ENCODE measurements at places on chromosomes 4 and X. TPM values are rescaled to one million over a fixed set of nuclear protein-coding genes. Genes with fewer than 3 reads are reported as not detected.

VCX gene
- polyA plus RNA-seq: not detected

DNA sequence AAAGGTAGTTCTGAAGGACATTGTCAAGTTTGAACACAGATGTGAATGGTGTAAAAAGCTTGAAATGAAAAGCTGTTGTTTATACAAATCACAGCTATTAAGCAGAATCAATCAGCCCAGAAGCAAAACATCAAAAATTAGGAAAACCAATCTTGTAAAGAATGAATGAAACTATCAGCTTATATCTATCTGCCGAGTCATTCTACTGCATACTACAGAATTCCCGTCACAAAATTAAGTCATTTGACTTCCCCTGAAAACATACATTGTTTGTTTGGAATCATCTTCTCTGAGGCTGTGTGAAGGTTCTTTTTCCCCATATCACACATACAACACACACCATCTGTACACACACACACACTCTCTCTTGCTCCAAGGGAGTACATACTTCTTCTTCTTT is 80.3 kb downstream of the RFC1 start:
- no peak for DNase-seq

TCEAL5 gene
- 1.7 TPM for polyA plus RNA-seq

GPR119 gene
- not detected for polyA plus RNA-seq

DNA sequence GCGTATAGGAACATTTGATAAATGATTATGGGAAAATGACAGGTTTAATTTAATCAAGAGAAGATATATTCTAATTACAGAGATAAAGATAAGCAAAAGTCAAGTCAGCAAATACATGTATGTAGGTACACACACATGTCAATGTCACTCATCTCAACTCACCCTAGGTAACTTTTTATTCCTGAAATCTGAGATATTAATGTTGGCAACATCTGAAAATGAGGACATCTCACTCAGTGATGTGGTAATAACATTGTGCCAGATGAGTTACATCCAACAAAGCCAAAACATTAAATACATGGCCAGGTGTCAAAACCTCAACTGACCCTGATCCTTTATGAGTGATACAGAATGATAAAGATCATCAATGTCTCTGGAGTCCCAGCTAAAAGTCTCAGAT is 363.3 kb upstream of the F9 start:
- DNase-seq: no peak

IDUA gene
- 19.4 TPM for polyA plus RNA-seq

- no peak for DNase-seq
Observed at GRCh38 chr4:19945979-19946380, 305.7 kb upstream of the SLIT2 start.

- DNase-seq: no peak
Observed at GRCh38 chrX:105209406-105209805, 11.1 kb downstream of the TEX13A start.

SERPINA7 gene
- polyA plus RNA-seq: not detected

SPATA4 gene
- 0.51 TPM for polyA plus RNA-seq

ZCCHC4 gene
- polyA plus RNA-seq: 15.0 TPM

DNA sequence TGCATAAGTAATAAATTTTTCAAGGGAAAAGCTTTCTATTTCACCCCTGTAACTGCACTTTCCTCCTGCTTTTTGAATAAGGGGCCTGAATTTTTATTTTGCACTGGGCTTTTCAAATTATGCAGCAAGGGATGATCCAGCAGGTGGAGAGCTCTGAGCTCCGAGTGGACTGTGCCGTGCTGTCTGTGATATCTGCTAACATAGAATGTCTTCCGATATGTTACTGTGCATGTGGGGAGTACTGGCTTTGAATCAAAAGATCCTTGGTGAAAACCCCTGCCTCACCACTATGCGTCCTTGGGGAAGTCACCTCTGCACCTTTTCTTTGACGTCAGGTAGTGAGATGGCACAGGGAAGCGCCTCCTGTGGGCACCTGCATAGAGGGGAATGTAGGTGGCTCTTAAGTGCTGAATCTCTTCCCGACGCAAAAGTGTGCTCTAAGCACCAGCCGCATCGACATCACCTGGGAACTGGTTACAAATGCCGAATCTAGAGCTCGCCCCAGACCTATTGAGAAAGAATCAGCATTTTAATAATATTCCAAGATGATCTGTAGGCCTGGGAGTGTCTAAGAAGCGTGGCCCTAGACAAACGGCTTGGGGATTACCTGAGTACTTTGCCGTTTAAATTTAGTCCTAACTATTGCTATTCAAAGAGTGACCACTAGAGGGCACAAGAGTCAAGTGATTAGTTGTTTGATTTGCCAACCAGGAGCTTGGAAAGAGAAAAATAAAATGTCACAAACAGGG is 19.2 kb upstream of the WFS1 start:
- DNase-seq: peak; percentile 49

- peak; percentile 73 for DNase-seq
Observed at GRCh38 chr4:78059524-78059889, 2.4 kb downstream of the FRAS1 start.

DNA sequence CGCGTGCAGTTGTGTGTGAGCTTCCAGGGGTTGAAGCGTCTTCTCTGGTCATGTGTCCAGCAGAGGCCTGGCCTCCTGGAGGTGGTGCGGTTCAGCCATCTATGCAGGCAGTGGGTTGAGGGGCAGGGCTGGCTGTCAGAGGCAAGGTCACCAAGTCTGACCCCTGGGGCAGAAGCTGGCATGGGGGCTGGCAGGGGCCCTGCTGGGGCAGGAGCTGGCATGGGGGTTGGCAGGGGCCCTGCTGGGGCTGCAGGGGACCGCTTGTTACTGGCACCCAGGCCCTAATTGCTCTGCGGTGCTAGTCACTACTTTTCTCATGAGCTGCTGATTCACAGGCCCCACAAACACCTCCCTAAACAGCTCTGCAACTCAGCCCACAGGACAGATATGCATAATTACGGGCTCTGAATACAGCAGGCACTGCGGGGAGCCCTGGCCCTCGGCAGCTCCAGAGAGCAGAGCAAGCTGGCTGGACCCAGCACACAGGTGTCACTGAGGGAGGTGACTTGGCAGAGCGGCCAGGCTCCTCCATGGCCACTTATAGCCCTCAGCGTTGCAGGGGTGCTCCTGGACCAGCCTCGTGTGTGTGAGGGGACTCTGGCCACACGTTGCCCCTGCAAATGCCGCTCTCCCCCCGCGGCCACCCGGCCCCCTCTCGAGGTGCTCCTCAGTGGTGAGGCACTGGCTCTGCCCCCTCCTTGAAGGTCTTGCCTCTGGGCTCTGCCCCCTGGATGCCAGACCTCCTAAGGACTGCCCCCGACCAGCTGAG is 32.7 kb downstream of the CPLX1 start:
- DNase-seq: no peak

- no peak for DNase-seq
Observed at GRCh38 chrX:84487365-84488353, 14.6 kb downstream of the HDX start.

GLRA2 gene
- 0.33 TPM for polyA plus RNA-seq

AVPR2 gene
- 0.52 TPM for polyA plus RNA-seq

DNA sequence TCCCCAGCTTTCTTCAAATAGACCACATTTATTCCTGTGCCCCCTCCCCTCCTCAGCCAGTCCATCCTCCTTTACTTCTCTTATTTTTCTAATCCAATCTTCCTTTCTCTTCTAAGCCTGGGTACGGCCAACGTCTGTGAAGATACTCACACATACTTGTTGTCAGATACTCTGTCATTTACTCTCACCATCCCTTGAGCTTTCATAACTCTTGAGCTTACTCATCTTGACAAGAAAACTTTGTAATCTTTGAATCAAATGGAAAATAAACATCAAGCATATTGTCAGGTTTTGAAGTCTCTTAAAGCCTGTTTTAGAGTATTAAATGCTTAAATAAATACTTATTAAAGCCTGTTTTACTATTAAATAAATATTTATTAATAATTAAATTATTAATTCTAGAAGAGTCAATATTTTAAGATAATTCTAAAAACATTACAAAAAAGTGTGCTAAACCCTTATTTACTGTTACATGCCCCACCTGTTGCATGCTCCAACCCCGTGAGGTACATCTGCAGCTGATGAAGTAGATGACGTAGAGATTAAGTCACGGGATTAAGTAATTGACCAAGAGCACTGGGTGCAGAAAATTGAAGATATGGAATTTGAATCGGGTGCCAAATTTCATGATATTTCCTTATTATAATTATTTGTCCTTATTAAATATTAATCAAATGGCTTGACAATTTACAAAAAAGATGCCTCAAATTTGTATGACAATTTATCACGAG is 1.5 kb upstream of the TRIML2 start:
- no peak for DNase-seq

DNA sequence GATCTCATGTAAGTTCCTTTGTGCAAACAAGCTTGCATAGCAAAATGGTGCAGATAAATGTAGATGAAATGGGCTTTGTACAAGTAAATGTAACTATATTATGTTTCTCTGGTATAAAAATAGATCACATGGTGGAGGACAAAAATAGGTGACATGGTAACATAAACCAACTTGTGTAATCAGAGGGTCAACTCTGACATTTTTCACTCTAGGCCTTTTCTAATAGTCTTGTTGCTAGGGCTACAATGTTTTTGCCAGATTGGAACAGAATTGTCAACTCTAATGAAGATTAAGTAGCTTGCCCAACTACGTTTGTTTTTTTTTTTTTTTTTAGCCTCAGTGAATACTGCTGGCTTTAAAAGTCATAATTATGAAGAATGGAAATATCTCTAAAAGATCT is 11.5 kb downstream of the MAD2L1 start:
- DNase-seq: peak; percentile 51

- DNase-seq: no peak
Observed at GRCh38 chr4:73964862-73965611, 16.8 kb downstream of the PF4 start.

GRCh38 chr4:114028071-114028470 is 48.6 kb upstream of the ARSJ start:
- no peak for DNase-seq

DNA sequence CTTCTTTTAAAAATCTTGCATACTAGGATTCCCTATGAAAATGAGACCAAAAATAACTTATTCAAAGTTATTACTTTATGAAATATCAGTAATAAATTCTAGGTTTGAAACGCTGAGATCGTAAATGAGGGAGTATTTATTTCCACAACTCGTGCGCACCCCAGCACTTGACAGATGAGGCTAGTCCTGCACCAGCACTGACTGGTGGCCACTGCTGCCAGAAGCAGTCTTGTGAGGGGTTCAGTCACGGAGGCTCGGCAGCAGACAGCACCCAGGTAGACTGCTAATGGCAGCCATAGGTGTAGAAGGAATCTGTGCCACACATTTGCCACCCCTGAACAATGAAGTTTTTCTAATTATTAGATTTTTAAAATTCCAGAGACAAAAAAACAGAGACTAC is 248.7 kb downstream of the CAMK2D start:
- DNase-seq: no peak

BCORL1 gene
- 19.5 TPM for polyA plus RNA-seq

ARMCX1 gene
- 53.4 TPM for polyA plus RNA-seq

GRCh38 chrX:113330416-113330815 is 489.8 kb upstream of the AMOT start:
- no peak for DNase-seq

DKK2 gene
- polyA plus RNA-seq: 1.8 TPM

DNA sequence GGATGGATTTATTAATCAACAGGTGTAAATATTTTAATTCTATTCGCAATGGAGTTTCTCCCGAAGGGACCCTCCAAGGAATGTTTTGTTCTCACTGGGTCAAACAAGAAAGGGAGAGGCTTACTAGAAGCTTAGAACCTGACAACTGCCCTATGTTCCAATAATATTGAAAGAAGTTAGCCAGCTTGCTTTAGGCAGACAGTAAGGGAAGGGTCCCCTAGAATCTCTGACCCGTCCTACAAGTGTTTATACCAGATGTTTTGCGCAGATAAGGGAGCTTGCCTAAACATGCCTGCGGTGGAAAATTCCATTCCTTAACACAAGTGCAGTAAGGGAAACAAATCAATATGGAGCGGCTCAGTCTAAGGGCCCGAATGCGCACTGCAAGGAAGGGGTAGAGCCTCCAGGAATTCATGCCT is 17.7 kb downstream of the IL21 start:
- DNase-seq: no peak

GRCh38 chr4:242121-242848 is 63.0 kb downstream of the ZNF732 start:
- DNase-seq: peak; percentile 57

GPRIN3 gene
- 1.6 TPM for polyA plus RNA-seq

DNA sequence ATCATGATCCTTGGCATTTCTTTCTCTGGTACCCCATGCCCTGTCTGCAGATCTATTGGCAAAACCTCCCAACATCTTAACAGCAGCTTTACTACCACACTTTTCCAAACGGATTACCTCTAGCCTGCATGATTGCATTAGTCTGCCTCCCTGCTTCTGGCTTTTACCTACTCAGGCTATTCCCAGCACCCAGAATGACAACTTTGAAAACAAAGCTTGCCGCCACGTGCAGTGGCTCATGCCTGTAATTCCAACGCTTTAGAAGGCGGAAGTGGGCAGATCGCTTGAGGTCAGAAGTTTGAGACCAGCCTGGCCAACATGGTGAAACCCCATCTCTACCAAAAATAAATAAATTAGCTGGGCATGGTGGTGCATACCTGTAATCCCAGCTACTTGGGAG is 60.2 kb downstream of the UBE2K start:
- no peak for DNase-seq

SLC6A14 gene
- polyA plus RNA-seq: 0.08 TPM

SLC6A8 gene
- 10.5 TPM for polyA plus RNA-seq

DNA sequence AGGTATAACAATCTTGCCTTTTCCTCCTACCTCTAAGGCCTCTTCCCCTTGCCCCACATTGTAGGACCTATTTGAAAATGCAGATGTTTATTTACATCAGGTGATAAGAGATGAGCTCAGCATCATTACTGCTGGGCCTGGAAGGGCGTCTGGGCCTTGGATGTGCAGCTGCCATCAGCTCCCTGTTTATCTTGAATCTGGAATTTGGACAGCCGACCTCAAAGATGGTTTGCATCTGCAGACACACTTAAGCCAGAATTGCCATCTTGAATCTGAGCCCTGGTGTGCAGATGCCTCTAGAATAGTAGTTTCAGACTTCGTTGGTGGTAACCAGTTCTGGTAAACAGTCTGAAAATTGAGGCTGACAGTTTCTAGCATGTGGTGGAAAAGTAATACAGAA is 59.0 kb downstream of the FAM193A start:
- DNase-seq: no peak

DNA sequence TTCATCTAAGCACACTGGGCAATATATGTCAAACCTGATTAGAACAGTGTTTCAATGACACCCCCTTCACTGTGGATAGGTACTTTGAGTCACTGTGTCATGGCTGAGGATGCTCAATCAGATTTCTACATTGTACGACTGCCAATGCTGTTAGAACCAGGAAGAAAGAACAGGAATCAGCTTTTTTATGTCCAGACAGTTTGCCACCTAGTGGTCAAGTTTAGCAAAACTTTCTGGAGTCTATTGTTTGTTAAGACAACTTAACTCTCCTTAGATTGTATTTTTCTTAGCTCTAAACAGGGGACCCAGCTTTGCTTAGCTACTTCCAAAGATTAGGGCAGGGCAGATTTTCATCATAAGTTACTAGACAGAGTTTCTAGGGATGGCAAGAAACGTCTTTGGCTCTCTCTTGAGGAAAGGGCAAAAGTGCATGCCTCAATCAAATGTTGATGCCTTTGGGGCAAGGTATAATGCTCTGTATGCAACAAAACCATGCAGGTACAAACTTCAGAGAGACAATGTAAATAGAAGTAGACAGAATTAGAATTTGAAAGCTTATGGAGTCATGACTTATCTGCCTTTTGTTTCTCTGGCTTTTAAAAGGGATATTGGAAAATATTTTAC is 40.5 kb upstream of the BMP3 start:
- no peak for DNase-seq
